ENCODE measurements at places on chromosomes 11 and 22. TPM values are rescaled to one million over a fixed set of nuclear protein-coding genes. Genes with fewer than 3 reads are reported as not detected.

CNTF gene
- 1.4 TPM for total RNA-seq

APOA4 gene
- not detected for total RNA-seq

ME3 gene
- total RNA-seq: 15.8 TPM

PPP2R1B gene
- total RNA-seq: 18.8 TPM

SOX6 gene
- total RNA-seq: 0.07 TPM

DESI1 gene
- total RNA-seq: 16.0 TPM

C11orf97 gene
- not detected for total RNA-seq

FXYD6 gene
- 0.50 TPM for total RNA-seq

MYO18B gene
- total RNA-seq: 0.05 TPM

OR56A1 gene
- total RNA-seq: not detected

NCR3LG1 gene
- 2.5 TPM for total RNA-seq

ACTN3 gene
- 0.06 TPM for total RNA-seq

FOSL1 gene
- total RNA-seq: 111 TPM

CYP2R1 gene
- 10.1 TPM for total RNA-seq

PDXP gene
- 16.0 TPM for total RNA-seq

FGF3 gene
- total RNA-seq: not detected

LRP5 gene
- total RNA-seq: 47.2 TPM

MFRP gene
- total RNA-seq: not detected

MB gene
- 6.8 TPM for total RNA-seq

ZBTB16 gene
- total RNA-seq: 1.2 TPM

FERMT3 gene
- 1.2 TPM for total RNA-seq

KBTBD3 gene
- 1.5 TPM for total RNA-seq

TBX10 gene
- total RNA-seq: not detected

SCARF2 gene
- 0.86 TPM for total RNA-seq

CADM1 gene
- 17.8 TPM for total RNA-seq

ART1 gene
- not detected for total RNA-seq

SORL1 gene
- 1.8 TPM for total RNA-seq

UQCR10 gene
- total RNA-seq: 124 TPM

VPREB3 gene
- 0.89 TPM for total RNA-seq

MRGPRX3 gene
- total RNA-seq: 0.09 TPM

INS gene
- total RNA-seq: not detected

OR51B5 gene
- not detected for total RNA-seq

CRYBB2 gene
- total RNA-seq: not detected

UBTFL1 gene
- total RNA-seq: not detected

RTN4R gene
- total RNA-seq: 13.5 TPM

CD82 gene
- 6.4 TPM for total RNA-seq

OLFML1 gene
- not detected for total RNA-seq

MPZL3 gene
- total RNA-seq: 0.37 TPM

SDHD gene
- 66.1 TPM for total RNA-seq

ARHGAP8 gene
- 1.1 TPM for total RNA-seq

OR2D2 gene
- not detected for total RNA-seq

DDI1 gene
- not detected for total RNA-seq

GLYATL2 gene
- total RNA-seq: not detected

RPS6KA4 gene
- total RNA-seq: 62.6 TPM

OR6A2 gene
- total RNA-seq: not detected
